Vagina (tissue), 2 donors: ENCODE measurements at places on chromosomes 16 and 17.

DNA sequence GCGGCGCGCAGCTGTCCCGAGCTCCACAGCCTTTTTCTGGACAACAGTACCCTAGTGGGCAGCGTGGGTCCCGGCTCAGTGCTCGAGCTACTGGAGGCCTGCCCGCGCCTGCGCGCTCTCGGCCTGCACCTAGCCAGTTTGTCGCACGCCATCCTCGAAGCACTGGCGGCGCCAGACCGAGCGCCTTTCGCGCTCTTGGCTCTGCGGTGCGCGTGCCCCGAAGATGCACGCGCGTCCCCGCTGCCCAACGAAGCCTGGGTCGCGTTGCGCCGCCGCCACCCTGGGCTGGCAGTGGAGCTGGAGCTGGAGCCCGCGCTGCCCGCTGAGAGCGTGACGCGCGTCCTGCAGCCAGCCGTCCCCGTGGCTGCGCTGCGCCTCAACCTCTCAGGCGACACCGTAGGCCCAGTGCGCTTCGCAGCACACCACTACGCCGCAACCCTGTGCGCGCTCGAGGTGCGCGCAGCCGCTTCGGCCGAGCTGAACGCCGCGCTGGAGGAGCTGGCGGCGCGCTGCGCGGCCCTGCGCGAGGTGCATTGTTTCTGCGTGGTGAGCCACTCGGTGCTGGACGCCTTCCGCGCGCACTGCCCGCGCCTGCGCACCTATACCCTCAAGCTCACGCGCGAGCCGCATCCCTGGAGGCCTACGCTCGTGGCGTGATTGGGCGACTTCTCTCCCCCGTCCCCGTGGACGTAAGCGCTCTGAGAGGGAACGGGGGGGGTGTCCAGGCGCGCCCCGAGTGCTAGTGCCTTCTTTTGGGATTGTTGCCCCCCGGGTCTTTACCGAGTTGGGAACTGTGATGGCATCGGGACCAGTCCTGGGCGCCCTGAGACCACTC lies 1.2 kb upstream of the HSF4 start:
- no peak for DNase-seq

GRCh38 chr16:15857724-15858560 lies 1.1 kb upstream of the MYH11 start:
- no peak for DNase-seq

DNA sequence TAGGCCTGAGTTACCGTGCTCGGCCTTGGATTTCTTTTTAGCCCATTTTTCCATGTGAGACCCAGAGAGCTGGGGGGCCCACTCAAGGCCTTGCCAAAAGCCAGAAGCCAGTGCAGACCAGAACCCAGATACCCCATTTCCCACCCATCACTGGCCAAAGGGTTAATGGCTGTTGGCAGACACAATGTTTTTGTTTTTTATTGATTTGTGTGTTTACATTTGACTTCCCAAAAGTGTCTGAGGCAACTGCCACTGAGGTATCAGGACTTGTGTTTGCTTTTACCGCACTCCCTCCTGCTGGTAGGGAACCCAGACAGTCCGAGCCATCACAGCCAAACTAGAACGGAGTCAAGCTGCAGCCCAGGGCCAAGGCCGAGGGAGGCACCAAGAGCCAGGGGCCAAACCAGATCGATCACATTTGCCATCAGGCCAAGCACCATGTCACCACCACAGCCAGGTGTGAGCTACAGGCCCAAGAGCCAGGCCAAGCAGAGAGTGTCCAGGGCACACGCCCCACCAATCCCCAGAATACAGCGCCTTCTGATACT lies 7.7 kb upstream of the TNFSF12 start:
- DNase-seq: no peak

DNA sequence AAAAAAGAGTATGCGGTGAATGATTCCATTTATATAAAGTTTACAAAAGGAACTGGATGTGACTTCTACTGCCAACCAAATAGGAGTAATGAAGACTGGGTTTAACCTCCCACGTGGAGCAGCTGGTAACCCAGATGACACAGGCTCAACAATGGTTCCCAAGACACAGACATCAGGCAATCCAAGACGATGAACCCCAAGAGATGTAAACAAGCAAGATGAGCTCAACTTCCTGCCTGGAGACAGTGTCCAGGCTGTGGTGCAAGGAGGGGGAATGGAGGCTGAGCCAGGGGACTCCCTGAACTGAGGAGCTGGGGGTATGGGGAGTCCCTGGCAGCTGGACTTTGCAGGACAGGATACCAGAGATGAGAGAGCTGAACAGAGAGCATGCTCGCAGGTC lies 104.7 kb downstream of the LITAF start:
- DNase-seq: no peak

DNA sequence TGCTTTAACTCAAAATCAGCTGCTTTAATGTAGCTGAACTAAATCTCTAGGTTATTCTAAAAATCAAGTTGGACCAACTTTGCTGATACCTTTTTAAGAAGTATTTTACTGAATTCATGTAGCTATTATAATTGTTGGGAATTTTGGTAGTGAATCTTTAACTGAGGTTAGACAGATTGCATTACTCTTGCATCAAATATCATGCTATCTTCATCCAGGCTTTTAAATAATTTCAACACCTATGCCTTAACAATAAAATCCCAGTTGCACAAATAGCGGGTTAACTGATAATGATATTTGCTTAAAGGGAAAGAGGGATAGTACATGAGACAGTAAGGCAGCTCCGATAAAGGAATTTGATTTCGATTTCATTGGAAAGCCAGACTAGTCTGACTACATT lies 241.3 kb upstream of the TBX2 start:
- no peak for DNase-seq

DNA sequence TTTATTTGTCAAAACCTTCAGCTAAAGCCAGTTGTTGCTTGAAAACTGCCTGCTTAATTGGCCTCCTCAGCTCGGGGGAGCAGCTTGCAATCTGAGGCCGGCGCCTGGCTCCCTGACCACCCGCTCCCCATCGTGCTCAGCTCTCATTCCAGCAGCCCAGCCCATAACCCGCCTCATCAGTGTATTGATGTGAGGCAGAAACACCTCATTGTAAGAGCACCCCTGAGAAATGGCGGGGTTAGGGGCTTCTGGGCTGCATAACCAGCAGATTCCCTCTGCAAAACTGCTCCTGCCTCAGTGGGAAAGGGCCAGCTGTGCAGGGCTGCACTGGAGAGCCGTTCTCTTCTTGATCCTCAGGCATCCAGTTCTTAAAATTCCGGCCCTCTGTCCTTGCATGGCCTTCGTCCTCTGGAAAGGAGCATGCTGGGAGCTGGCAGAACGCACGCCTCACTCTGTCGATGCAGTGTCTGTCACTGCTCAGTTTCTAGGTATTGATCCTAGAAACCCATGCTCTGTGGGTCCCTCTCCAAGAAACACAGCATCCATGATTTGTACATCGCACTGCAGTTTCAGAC lies 113.8 kb upstream of the CHMP6 start:
- DNase-seq: no peak

- no peak for DNase-seq
Measured at GRCh38 chr16:28569021-28569420, 15.3 kb downstream of the SGF29 start.

- DNase-seq: no peak
Measured at GRCh38 chr17:4199818-4200402, 56.9 kb downstream of the CYB5D2 start.

DNA sequence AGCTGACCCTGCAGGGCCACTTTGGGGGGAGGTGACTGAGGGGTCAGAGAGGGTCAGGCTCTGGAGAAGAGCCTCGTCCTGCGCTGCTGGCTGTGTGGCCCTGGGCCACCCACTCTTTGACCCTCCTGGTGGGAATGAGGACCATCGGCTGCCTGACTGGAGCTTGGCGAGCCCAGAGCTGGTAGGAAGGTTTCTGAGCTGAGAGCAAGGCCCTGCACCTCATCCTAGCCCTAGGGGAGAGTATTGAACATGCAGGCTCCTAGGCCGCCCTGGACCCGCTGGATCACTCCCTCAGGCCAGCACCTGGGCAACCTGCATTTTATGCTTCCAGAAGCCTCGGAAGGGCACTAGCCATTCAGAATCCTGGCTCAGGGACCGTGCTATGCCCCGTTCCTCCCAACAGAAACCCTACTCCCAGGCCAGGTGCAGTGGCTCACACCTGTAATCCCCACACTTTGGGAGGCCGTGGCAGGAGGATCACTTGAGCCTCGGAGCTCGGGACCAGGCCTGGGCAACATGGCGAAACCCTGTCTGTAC lies 14.5 kb downstream of the MAP2K3 start:
- no peak for DNase-seq

DNA sequence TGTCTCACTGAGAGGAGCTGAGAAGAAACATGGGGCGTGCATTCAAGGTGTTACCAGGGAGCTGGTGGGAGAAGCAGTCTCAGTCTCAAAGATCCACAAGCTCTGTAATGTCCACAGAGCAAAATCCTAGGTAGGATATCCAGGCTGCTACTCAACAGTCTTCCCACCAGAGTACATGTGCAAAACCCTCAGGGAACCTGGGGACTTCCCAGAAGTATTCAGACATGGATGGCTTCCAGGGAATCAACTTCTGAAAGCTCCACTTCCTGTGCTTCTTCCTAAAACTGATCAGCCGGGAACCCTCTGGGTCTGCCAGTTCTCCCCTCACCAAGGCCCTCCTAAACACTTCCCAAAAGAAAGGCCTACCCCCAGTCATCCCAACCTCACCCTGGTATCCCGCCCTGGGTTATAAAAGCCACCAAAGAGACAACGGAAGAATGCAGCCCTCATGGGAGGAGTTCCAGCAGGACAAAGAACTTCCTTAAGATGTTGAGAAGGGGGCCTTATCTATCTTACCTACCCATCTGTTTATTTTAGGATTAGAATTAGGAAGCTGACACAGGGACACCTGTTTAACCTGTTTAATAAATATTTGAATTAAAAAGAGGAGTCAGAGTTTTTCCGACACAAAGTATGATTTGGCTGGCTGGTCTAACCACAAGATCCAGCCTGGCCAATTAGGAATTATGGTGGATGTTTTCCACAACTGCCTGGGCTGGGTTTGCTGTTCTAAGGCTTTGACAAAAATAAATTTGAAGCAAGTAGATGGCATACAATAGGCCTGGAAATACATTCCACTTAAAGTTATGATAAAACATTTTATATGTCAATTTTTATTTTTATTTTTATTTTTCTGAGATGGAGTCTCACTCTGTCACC lies 37.0 kb downstream of the CUEDC1 start:
- no peak for DNase-seq

DNA sequence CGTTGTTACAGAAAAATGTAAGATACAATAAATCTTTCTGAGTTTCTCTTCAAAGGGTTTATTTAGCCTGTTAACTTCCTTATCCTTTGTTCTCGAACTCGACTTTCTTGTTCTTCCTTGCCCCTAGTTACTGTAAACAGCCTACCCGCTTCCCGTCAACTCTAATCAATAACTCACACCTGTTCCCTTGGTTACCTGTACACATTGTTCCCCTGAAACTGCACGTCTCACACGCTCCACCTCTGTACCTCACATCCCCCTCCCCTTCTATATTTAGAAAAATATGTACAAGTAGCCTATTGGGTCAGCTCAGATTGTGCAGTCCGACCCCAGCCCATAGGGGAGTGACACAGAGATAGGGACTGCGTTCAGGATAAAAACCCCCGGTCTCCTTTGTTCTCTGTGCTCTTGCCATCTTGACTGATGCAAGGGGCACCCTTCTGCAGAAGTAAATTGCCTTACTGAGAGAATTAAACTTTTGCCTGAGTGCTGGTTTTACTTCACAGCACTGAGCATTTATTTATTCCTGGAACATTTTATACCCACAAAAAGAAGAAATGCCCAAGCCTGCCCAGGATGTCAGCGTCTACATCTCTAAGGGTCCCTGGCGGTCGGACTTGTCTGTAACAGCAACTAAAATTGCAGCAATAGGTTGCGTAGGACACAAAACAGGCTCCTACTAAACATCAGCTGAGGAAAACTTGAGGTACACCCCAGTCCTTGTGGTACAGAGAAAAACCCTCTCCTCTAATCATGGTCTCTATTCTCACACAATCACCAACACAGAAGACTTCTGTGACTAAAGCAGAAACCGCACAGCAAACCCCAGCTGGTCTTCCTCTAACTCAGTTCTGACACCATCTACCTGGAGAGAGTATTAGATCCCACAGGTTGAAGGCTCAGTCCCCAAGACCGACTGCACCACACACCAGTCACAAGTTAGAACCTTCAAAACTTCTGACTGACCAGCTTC lies 11.3 kb downstream of the WDR45B start:
- no peak for DNase-seq

GRCh38 chr17:72387487-72387886 lies 266.7 kb downstream of the SOX9 start:
- no peak for DNase-seq
